ENCODE measurements at places on chromosomes 2 and 18. TPM values are rescaled to one million over a fixed set of nuclear protein-coding genes. Genes with fewer than 3 reads are reported as not detected.

Gene ALMS1
- 52.8 TPM for total RNA-seq

Gene MRO
- 17.5 TPM for total RNA-seq

GRCh38 chr2:206533977-206534376 is 90.6 kb downstream of the ADAM23 start:
- no peak for DNase-seq

DNA sequence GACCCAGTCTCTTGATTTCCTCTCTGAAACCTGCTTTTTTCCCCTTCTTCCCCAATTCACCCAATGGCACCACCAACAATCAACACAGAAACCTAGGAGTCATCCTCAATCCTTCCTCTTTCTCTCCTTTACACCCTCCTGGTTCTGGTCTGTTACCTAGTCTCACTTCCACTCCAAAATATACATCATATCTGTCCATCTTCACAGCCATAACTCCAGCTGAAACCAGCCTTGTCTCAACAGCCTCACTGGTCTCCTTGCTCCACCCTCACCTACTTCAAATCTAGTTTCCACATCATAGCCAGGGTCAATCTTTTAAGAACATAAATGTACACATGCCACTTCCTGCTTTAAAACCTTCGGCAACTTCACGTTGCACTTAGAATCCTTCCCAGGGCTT is 11.8 kb upstream of the TWSG1 start:
- no peak for DNase-seq

- no peak for DNase-seq
These were observed 111.6 kb upstream of the PIEZO2 start for GRCh38 chr18:11260961-11261461.

- DNase-seq = no peak
These were observed 68.3 kb upstream of the PPM1B start for GRCh38 chr2:44100351-44100750.

Gene DLX2
- not detected for total RNA-seq

Gene RAPGEF4
- total RNA-seq = 9.0 TPM

Gene EN1
- total RNA-seq = not detected

DNA sequence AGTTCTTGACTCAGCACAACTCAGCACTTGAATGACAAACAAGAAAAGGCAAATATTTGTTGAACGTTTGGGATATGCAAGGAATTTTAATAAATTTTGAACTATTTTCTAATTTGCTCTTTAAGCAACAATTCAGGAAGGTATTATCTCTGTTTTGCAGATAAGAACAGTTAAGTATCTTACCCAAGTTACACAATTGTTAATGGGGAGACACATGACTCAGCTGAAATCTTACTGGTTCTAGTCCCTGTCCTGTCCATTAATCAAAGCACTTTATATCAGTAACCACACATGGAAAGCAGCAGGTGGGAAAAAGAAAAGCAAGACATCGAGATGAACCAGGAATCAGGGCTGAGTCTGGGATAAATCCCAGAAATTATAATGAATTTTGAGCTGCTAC is 493.9 kb upstream of the PIK3C3 start:
- no peak for DNase-seq

DNA sequence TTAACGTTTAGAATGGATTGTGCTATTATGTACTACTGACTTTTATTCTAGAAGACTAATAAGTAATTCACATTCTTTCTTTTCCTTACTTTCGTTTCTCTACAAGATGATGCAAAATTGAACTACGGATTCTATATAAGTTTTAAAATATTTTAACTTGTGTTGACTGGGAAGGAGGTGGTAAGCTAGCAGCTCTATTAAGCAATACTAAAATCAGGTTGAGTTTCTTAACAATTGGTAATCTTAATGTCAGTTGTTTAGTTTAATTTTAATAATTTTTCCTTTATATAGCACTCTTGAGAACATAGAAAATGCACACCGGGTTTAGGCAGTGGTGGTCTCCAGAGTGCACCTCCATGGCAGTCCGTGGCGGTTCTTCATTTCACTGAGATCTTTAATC is 215.2 kb downstream of the MCFD2 start:
- no peak for DNase-seq

DNA sequence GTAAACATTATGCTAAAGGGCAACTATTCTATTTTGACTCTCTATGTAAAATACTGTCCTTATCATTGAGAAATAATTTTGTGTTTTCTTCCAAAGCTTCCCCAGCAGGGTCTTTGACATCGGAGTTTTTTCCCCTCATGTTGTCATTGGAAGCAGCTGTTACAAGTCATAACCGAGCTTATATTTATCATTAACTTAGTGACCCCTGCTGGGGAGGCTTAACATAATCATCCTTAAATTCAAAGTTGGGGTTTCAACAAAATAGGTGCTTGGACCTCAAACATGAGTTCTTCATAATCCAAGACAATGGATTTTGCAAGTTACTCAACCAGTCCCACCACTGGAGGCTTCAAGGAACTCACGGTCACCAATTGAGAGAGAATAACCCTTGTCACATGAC is 330.9 kb downstream of the DCC start:
- DNase-seq = no peak

- no peak for DNase-seq
These were observed 133.8 kb upstream of the SCN7A start for GRCh38 chr2:166627893-166628292.

DNA sequence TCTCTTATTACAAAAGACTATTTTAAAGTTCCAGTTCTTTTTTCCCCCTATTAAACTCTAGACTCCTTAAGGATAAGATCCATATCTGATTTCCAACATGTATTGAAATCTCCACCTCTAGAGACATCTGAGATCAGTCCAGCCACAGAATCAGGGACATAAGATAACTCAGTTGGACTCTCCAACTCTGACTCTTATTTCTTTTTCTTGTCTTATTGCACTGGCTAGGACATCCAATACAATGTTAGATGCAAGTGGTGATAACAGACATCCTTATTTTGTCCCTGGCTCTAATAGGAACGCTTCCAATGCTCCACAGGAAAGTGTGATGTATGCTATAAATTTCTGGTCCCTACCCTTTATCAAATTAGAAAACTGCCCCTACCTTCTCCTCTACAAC is 158.1 kb downstream of the TNS1 start:
- no peak for DNase-seq

Gene ERMN
- total RNA-seq = 0.38 TPM

DNA sequence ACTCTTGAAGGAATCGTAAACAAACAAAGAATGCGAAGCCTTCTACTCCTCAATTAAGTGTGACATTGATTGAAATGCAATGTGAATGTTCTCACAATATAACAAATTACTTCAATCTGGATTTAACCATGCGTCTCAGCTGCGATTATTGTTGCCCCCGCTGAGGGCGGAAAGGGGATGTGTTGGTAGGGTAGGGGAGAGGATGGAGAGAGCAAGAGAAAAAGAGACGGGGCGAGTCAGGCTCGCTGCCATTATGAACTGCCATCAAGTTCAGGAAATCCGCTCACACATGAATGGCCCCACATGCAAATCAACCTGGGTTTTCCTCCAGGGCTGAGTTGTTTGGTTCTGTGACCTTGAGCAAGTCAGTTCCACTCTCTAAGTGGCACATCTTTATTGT is 129.8 kb downstream of the PXDN start:
- DNase-seq = no peak

GRCh38 chr2:20186078-20186854 is 38.7 kb downstream of the SDC1 start:
- DNase-seq = no peak

GRCh38 chr2:174826051-174826450 is 61.8 kb upstream of the CHRNA1 start:
- DNase-seq = no peak

DNA sequence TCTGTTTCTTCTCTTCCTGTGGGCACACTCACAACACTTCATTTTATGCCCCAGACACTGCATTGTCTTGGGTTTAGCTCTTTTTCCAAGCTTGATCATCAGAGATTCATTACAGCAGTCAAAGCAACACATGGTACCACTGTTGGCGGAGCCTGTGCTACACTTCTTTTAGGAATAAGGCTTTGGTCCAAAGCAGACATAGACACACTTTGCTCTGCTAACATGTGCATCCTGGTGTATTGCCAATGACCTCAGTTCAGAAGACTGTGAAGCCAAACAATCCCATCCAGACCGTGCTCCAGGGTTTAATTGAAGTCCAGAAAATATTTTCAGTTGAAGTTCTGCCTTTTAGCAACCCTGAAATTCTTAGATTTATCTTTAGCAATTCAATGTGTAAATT is 354.6 kb upstream of the RAB12 start:
- no peak for DNase-seq

- DNase-seq = no peak
These were observed 91.4 kb upstream of the TACR1 start for GRCh38 chr2:75290600-75291150.

Gene CD8A
- 3.4 TPM for total RNA-seq

GRCh38 chr18:10074110-10074509 is 160.3 kb downstream of the VAPA start:
- no peak for DNase-seq

Gene CHMP1B
- 66.4 TPM for total RNA-seq

GRCh38 chr18:37322492-37323035 is 243.0 kb downstream of the CELF4 start:
- no peak for DNase-seq

DNA sequence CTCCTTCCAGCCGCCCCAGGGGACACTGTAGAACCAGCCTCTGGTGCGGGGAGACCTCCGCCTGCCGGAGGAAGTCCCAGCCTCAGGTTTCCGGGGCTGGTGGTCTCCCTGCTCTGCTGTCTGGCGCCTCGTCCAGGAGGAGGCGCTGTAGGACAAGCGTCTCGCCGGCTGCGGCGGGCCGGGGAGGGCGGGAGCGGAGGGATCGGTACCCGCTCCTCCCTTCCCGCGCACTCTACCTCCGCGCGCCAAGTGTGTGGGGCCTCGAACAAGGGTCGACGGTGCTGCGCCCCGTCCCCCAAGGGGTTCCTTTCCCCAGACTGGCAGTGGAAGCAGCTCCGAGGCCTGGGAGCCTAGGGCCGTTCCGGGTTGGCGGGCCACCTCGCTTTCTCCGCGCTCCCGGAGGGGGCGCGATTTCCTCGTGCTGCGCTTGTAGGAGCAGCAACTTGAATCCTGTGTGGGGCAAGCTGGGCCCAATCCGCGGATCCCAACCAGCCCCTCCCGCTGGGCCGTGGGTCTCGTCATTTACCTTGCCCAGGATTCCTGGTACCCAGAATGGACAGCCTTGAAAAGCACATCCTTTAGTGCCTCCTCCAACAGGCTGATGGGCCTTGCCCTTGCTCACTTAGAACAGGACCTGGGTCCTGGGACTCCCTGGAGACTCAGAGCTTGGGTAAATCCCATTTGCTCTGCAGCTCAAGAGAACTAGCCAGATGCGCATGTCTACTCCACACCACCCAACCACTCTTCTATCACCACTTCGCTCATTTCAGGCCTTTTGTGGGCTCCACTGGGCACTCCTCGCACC is 10.6 kb upstream of the HOXD4 start:
- DNase-seq = no peak

Gene HOXD12
- total RNA-seq = not detected

Measured in Peyer's patch (tissue), 4 donors.